Left hindlimb (tissue), 1 donor: ENCODE measurements at places on chromosomes 6 and 20.

- DNase-seq = no peak
These were observed 411.2 kb upstream of the SULF2 start for GRCh38 chr20:48196486-48196885.

- no peak for DNase-seq
These were observed 189.1 kb downstream of the PHF3 start for GRCh38 chr6:63824722-63825121.

GRCh38 chr20:53088786-53089185, 116.6 kb downstream of the TSHZ2 start:
- DNase-seq = no peak

GRCh38 chr6:142871910-142872331, 73.1 kb downstream of the HIVEP2 start:
- DNase-seq = no peak

GRCh38 chr6:38389875-38390274, 249.9 kb downstream of the BTBD9 start:
- DNase-seq = no peak

DNA sequence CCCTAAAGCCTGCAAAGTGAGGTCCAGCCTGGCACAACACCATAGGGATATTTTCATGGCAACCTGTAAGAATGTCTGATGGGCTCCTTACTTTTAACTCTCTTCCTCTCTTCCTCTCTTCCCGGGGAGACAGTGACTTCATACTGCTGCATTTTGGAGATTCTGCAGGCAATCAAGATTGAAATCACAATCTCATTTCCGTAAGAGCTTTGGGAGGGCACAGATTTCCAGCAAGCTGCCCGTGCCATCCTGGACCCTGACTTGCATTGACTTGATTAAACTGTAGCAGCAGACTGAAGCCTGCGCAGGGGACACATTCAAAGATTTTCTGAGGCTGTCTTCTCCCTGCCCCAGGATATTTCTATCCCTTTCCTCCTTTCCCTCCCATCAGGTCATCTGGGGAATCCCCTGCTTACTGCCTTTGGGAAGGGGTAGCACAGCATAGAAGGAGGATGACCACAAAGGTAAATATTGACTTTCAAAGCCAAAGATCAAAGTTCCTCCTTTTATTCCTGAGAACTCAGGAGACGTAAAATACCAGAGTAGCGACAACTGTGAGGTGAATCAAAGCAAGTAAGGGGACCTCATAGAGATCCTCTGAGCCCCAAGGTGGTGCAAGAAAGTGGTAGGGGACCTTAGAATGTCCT, 504.0 kb upstream of the ARID1B start:
- DNase-seq = no peak

DNA sequence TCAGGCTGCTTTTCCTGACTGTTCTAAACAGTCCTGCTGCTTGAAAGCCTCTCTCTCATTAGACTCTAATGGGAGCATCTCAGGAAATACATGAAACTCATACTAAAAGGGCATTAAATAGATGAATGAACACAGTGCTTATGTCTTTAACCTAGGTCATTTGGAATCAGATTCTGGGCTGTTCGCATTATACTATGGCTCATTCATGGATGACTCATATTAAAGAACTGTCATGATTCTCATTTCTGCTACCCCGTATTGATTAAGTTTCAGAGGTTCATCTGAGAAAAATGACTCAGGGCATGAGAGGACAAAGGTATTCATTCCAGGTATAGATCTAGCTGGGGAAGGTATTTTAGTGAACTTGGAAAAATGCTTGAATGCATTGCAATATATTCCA, 335.5 kb downstream of the GJA1 start:
- no peak for DNase-seq

- no peak for DNase-seq
These were observed 455.0 kb downstream of the RFPL4B start for GRCh38 chr6:112802144-112802543.

- peak; percentile 36 for DNase-seq
These were observed 2.2 kb upstream of the STXBP5 start for GRCh38 chr6:147201885-147202515.

- no peak for DNase-seq
These were observed 132.3 kb upstream of the THEMIS start for GRCh38 chr6:128033156-128033555.

DNA sequence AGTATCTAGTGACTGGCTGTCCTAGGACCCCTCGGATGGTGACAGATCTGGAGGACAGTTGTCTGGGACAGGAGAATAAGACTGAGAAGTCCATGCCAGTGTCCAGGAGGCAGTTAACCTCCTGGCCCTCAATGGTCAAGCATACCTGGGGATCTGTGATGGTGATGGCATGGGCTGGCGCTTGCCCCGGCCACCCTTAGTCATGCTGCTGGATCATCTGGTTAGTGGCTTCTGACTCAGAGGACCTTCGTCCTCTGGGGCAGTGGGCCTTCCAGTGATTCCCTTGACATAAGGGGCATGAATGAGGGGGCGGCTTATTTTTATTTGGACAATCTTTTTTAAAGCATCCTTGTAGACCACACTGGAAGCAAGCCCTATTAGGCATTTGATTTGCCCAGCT, 24.0 kb upstream of the SF3B5 start:
- DNase-seq = no peak

DNA sequence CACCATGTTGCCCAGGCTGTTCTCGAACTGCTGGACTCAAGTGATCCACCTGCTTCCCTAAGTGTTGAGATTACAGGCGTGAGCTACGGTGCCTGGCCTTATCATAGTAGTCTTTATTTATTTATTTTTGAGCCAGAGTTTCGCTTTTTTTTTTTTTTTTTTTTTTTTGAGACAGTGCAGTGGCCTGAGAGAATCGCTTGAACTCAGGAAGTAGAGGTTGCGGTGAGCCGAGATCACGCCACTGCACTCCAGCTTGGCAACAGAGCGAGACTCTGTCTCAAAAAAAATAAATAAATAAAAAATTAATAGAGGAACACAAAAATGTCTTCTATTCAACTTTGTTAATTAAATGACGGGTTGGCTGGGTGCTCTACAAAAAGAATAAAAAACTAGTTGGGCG, 12.9 kb downstream of the MAPRE1 start:
- no peak for DNase-seq

- no peak for DNase-seq
These were observed 77.2 kb upstream of the MC3R start for GRCh38 chr20:56171087-56172012.

DNA sequence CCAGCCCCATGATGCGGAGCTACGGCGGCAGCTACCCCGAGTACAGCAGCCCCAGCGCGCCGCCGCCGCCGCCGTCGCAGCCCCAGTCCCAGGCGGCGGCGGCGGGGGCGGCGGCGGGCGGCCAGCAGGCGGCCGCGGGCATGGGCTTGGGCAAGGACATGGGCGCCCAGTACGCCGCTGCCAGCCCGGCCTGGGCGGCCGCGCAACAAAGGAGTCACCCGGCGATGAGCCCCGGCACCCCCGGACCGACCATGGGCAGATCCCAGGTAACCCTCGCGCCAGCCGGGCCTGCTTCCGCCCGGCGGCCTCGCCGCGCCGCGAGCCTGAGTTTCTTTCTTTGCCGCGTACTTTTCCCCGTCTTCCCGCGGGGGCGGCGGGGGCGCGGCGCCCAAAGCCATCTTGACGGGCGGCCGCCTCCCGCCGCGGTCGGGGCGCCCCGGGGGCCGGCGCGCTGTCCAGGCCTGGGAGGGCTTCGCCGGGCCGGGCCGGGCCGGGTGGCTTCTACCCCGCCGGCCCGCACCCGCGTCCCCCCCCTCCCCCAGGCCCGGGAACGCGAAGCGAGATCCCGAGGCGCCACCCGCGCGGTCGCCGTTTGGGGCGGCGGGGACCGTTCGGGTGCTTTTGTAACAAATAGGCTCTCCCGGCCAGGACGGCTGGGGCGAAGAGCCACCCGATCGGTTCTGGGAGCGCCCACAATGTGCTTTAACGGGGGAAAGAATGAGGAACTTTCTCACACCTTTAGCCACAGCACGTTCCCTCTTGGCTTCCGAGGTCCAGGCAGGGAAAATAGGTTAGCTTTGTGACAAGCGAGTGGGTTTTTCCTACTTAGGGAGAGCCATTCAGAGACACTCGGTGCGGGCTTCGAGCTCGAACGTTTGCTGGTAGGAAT, 2.3 kb downstream of the ARID1B start:
- DNase-seq = peak; percentile 65

DNA sequence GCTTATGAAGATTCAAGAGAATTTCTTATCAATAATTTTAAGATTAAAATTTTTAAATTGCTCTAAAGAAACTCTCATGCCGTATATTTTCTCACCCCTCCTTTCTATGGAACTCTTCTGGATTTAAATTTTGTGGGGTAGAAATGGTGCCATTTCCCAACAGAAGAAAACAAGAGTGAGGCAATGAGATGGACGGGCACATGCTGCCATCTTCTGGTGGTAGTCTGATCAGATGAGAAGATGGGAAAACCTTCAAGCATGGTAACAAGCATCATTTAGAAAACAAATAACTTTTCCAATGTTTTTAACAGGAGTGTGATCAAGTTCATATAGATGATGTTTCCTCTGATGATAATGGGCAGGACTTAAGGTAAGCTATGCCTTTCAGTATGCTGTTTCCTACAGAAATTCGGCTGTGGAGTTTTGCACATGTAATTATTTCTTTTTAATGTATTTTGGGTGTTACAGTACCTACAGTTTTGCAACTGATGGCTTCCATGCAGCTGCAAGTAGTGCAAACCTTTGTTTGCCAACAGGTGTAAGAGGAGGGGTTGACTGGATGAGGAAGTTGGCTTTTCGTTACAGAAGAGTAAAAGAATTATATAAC, 271.4 kb downstream of the EYA4 start:
- DNase-seq = peak; percentile 34

- DNase-seq = no peak
These were observed 75.4 kb upstream of the PTPN1 start for GRCh38 chr20:50434653-50435396.
